Keratinocyte (primary cell): ENCODE measurements at places on chromosomes 13 and 19.

DNA sequence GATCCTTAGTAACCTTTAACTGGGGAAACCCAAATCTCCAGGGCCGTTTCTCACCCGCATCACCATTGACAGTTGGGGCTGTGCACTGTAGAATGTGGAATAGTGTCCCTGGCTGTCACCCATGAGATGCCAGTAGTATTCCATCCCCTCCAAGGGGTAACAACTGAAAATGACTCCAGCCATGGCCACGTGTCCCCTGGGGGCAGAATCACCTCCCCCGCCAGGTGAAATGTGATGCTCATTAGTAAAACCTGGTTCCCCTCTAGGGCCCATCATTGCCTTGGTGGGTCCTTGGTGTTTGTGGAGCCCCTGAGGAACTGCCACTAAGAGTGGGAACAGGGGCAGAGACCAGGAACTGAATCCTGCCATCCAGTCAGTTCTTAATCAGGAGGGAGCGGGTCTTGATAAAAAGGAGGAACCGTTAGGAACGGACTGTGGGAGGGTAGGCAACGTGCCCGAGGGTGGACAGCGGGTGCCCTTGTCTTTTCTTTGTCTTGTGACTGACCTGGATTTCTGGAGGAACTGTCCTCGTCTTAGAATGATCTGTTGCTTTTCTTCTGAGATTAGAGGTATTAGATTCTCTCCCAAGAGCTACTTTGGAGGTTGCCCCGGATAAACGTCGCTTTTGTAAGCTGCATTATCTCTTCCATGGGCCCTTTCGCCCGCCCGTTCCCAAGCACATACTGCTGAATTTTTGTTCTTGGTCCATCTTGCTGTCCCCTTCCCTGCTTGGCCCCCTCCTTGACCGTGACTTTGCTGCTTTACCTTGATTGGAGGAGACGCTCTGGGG is 3.5 kb downstream of the MYO9B start:
- DNase-seq = no peak

DNA sequence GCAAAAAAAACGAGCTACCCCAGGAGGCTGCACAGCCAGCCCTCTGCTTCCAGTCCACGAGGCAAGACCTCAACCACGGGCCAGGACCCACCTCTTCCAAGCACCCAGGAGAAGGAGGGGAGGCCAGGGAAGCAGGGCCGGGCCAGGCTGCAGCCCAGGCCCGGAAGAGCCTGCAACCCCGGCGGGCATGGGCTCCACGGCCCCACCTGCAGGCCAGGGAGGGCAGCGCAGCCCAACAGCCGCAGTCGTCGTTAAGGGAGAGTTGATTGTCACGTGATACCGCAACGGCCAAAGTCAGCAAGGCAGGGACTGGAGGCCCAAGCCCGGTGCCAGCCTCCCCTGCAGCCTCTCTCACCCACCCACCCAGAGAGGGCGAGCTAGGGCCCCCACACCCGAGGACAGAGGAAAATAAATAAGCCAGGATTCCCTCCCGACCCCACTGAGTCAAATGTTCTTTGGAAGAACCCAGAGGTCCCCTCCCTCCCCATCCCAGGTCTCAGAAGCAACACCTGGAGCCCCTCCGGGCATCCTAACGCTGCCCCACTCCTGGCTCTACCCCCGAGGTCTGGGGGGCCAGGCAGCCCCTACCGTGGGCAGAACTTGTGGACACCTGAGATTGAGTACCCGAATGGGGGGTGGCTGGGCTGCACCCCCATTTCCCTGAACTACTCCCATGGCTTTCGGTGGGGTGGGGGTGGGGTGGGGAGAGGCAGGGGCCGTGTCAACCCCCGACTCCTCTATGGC is 5.2 kb upstream of the REXO1 start:
- DNase-seq = no peak

GRCh38 chr13:46683676-46684260 is 113.2 kb downstream of the ESD start:
- DNase-seq = no peak

DNA sequence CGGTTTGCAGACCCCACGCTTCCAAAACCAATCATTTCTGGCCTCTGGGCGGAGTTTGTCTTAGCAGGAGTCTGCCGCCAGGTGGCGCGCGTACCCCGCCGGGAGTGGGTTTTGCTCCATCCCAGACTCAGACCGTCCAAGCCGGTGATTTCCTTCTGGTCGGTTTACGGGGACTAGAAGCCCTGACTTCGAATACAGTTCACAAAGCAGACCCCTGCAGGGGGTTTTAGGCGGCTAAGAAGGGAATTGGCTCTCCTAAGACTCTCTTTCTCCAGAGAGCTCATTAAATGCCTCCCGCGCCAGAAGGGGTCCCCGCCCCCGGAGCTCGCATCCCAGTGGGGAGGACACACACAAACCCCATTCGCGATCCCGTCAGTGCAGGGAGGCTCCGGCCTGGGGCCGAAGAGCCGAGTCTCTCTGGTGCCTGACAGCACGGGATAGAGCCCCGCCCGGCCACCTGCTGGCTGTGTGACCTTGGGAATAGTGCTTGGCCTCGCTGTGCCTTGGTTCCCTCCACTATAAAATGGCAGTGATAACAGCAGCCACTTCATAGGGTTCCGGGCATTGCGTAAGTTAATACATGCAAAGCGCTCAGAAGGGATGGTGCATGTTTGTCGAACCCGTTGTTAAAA is 8.6 kb upstream of the NUP62 start:
- no peak for DNase-seq

GRCh38 chr13:76619631-76620030 is 266.6 kb downstream of the KCTD12 start:
- DNase-seq = no peak

- no peak for DNase-seq
Observed at GRCh38 chr19:15737722-15738121, at the start of gene OR10H3. Gene OR10H3 (plus strand): TSS chr19:15737985. CDS start chr19:15741393, 3,408 bp downstream.

DNA sequence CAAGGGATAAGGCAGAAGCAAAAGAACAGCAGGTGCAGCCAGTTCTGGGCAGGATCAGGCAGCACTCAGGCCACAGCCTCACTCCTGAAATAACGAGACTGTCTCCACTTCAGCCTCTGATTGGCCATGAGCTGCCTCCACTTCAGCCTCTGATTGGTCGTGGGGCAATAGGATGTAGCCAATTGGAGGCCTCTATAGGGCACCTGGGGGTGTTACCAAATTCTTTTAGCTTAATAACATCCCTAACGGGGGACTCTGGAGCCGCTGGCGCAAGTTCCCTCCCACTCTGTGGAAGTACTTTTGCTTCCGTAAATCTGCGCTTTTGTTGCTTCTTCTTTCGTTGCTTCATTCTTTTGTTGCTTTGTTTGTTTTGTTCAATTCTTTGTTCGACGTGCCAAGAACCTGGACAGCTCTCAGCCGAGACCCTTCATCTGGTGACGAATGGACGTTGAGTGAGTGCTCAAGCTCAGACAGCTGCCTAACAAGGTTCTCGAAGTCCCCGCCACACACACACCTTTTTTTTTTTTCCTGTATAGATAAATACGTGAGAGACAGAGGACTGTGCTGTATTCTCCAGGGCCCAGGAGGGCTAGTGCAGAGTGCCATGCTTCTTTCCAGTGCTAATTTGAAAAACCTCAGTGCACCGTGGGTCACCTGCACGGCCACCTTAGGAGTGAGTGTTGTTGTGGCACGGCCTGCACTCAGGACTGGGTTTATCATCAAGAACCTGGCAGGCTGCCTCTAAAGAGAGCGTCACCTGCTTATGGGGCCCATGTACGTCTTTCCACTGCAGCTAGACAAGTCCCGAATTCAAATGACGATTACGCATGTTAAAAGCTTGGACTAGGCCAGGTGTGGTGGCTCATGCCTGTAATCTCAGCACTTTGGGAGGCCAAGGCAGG is 32.0 kb upstream of the TUBGCP3 start:
- no peak for DNase-seq

GRCh38 chr19:50896591-50897190 is 14.5 kb downstream of the KLK4 start:
- DNase-seq = peak; percentile 97
